HFFc6 (cell line): ENCODE measurements at places on chromosomes 11 and 22. TPM values are rescaled to one million over a fixed set of nuclear protein-coding genes. Genes with fewer than 3 reads are reported as not detected.

GRCh38 chr22:37922191-37922590, 16.1 kb downstream of the MICALL1 start:
- H3K27me3 ChIP-seq, result no peaks in the 10 kb centered on the region; the same call in 1 of the 2 replicates
- no peak overlapping the region for H3K27ac ChIP-seq
- no peaks in the 10 kb centered on the region for H3K4me1 ChIP-seq
- DNase-seq, result no peak
- H3K36me3 ChIP-seq, result peaks cover 5% of the 10 kb centered on the region

GRCh38 chr22:23149743-23150238, 4.5 kb downstream of the RAB36 start:
- H3K4me1 ChIP-seq, result peaks cover 30% of the 10 kb centered on the region
- DNase-seq, result no peak
- no peaks in the 10 kb centered on the region; the same call in 1 of the 2 replicates for H3K27me3 ChIP-seq
- H3K36me3 ChIP-seq, result no peaks in the 10 kb centered on the region; the same call in 1 of the 2 replicates

GRCh38 chr11:2564588-2565425, 120.0 kb downstream of the KCNQ1 start:
- H3K4me3 ChIP-seq, result no peak overlapping the region
- H3K27me3 ChIP-seq, result peaks cover 15% of the 10 kb centered on the region
- H3K27ac ChIP-seq, result no peak overlapping the region
- no peaks in the 10 kb centered on the region for H3K4me1 ChIP-seq
- DNase-seq, result no peak

- H3K4me3 ChIP-seq, result peak overlapping the region; percentile 79
- peak overlapping the region; percentile 100 for H3K27ac ChIP-seq
Observed at GRCh38 chr11:118911880-118912741, 13.6 kb downstream of the BCL9L start.

Gene TRIM49
- total RNA-seq, result not detected in 3 replicates

Gene MRGPRX3
- total RNA-seq, result not detected in 3 replicates

Gene HBE1
- total RNA-seq, result not detected in 3 replicates

Gene A4GALT
- total RNA-seq, result 11.0 to 13.4 TPM (median 13.1 TPM) in 3 replicates

Gene ELMOD1
- total RNA-seq, result 0.15 to 0.30 TPM (median 0.21 TPM) in 3 replicates
